ENCODE measurements at places on chromosomes 3 and 15. TPM values are rescaled to one million over a fixed set of nuclear protein-coding genes. Genes with fewer than 3 reads are reported as not detected.

SIAH2 gene
- total RNA-seq = 30.9 TPM

SAMD7 gene
- not detected for total RNA-seq

MEX3B gene
- 7.9 TPM for total RNA-seq

RARB gene
- total RNA-seq = 8.7 TPM

CCRL2 gene
- not detected for total RNA-seq

ZCWPW2 gene
- 0.74 TPM for total RNA-seq
